ENCODE measurements at places on chromosomes 1 and 21.

GRCh38 chr1:183804387-183804786 is 533 bp upstream of the RGL1 start:
- no peak for DNase-seq

- no peak for DNase-seq
Observed at GRCh38 chr1:2495546-2495945, 19.5 kb downstream of the PLCH2 start.

DNA sequence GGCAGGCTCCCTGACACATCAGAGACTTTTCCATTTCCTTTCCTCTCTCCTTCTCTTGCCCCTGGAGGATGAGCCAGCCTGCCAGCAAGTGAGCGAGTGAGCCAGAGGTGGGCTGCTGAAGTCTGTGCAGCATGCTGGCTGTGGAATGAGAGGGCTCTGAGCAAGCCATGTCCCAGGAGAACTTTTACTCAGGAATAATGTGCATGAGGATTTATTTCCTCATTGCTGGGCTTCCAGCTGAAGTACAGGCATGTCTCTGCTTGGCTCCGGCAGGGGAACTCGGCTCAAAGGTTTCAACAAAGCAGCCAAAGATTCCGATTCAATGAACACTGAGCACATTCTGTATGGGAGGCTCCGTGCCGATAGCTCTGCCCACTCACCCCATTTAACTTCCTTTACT is 43.7 kb downstream of the UBIAD1 start:
- no peak for DNase-seq

- no peak for DNase-seq
Observed at GRCh38 chr1:64135462-64136223, 67.8 kb upstream of the UBE2U start.

- DNase-seq: no peak
Observed at GRCh38 chr1:201881617-201882016, 7.1 kb upstream of the SHISA4 start.

Measured in GM12878 (cell line).